ENCODE measurements at places on chromosomes 12 and 14. TPM values are rescaled to one million over a fixed set of nuclear protein-coding genes. Genes with fewer than 3 reads are reported as not detected.

- no peak overlapping the region for H3K4me3 ChIP-seq
- DNase-seq = no peak
- no peak overlapping the region for H3K27ac ChIP-seq
- peaks cover 5% of the 10 kb centered on the region for H3K36me3 ChIP-seq
- H3K27me3 ChIP-seq = no peaks in the 10 kb centered on the region
These were observed 9.5 kb downstream of the FANCM start for GRCh38 chr14:45145214-45145613.

The PMCH gene
- not detected for total RNA-seq

DNA sequence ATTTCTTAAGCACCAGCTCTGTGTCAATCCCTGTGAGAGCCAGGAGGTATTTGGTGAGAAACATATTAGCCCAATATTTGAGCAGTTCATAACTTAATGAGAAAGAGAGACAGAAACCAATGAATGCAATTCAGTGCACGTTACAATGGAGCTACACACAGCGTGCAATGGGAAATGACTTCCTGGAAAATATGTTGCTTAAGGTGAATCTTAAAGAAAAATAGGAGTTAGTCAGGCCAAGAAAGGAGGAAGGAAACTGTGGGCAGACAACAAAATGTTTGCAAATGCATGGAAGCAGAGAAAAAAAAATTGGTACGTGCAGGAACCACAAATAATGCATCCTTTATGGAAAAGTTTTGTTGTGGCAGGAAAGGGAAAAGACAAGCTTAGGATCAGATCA is 481.7 kb downstream of the BCAT1 start:
- H3K27me3 ChIP-seq = no peaks in the 10 kb centered on the region
- no peaks in the 10 kb centered on the region for H3K36me3 ChIP-seq

The CLEC1B gene
- total RNA-seq = not detected

GRCh38 chr12:112528521-112528920 is 109.8 kb downstream of the PTPN11 start:
- H3K4me3 ChIP-seq = no peak overlapping the region
- H3K36me3 ChIP-seq = no peaks in the 10 kb centered on the region
- no peaks in the 10 kb centered on the region for H3K27me3 ChIP-seq

- no peak for DNase-seq
- H3K36me3 ChIP-seq = no peaks in the 10 kb centered on the region
- no peaks in the 10 kb centered on the region for H3K27me3 ChIP-seq
- no peak overlapping the region for H3K27ac ChIP-seq
These were observed 247.0 kb downstream of the EMP1 start for GRCh38 chr12:13443498-13443897.

The SOAT2 gene
- total RNA-seq = not detected

DNA sequence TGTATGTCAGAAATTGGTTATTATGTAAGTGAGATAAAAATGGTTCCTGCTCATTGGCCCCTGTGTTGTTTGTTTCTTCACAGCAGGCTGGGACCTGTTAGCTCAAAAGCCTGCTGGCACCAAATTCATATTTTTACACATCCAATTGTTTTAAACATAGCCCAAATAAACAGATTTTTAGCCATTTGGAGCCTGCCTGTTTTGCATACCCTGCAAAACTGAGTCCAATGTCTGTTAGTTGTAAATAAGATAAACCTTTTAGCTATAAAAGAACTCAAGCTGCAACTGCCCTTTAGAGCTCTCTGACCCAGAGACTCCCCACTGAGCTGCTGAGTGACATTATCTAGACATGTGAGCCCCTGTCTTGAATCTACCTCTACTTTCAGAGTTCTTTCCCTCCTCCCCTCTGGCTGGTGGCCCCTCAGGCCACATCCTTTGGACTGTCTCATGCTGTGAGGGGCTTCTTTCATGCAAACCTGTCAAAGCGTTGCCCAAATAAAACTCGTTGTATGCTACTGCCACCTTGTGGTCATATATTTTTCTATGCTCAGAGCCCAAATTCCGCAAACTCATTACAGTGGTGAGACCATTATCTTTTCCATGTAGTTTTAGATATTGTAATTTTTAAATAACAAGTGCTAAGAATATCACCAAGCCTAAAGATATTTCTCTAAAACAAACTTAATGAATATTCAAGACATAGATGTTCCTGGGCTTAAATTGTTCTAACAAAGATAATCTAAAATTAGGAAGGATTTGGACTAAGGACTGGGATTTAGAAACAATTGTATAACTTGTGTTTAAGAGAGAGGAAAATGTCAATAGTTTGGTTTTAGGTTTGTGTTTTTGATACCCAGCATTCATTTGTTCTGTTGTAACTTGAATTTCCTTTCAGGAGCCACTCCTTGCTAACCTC is 337.9 kb downstream of the AACS start:
- no peaks in the 10 kb centered on the region for H3K36me3 ChIP-seq
- no peaks in the 10 kb centered on the region for H3K4me1 ChIP-seq
- H3K27me3 ChIP-seq = no peaks in the 10 kb centered on the region
- peak; percentile 79 for DNase-seq
- H3K4me3 ChIP-seq = no peak overlapping the region

- H3K4me1 ChIP-seq = peaks cover 9% of the 10 kb centered on the region
- H3K4me3 ChIP-seq = no peak overlapping the region
- no peak for DNase-seq
- no peak overlapping the region for H3K27ac ChIP-seq
These were observed 437.0 kb downstream of the FSCB start for GRCh38 chr14:44070046-44070445.

DNA sequence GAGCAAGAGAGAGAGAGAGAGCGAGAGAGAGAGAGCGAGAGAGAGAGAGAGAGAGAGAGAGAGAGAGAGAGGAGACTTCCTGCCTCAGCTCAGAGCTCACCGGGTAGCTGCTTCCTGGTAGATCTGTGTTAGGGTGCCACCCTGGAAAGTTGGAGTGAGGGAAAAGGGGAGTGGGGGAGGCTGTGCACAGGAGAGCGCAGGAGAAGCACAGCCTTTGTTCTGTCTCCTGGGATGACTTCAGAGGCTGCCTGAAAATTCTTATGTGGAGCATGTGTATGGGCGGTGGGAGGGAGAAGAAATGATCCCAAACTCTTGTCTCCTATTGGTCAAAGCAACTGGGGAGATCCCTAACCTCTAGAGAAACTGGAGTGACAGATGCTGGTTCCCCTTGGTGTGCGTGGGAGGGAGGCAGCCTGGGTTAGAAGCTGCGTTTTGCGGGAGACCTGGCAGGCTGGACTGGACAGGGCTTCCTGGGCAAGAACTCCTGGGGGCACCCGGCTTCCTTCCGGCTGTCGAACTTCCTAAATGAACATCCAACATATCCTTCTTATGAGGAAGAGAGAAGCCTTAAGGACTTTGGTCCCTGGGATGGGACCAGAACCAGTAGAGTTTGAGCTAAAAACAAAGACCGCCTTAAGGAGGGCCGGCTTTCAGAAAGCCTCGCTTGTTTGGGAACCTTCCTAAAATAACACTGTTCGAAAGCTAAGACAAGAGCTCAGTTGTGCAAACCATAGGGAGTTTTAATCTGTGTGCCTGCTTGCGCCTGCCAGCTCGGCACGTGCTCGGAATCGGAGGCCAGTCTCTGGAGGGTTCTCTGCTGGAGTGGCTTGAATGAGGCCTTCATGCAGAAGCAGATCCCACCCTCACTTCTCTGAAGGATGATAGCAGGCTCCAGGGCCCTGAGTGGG is 30.4 kb upstream of the BEGAIN start:
- H3K27me3 ChIP-seq = peaks cover 12% of the 10 kb centered on the region
- no peak for DNase-seq
- H3K36me3 ChIP-seq = no peaks in the 10 kb centered on the region
- H3K27ac ChIP-seq = no peak overlapping the region
- peaks cover 6% of the 10 kb centered on the region for H3K4me1 ChIP-seq
- H3K4me3 ChIP-seq = no peak overlapping the region

The MYF5 gene
- not detected for total RNA-seq

The ASB2 gene
- not detected for total RNA-seq

The DLGAP5 gene
- total RNA-seq = 313 TPM

The OAS2 gene
- 0.12 TPM for total RNA-seq

DNA sequence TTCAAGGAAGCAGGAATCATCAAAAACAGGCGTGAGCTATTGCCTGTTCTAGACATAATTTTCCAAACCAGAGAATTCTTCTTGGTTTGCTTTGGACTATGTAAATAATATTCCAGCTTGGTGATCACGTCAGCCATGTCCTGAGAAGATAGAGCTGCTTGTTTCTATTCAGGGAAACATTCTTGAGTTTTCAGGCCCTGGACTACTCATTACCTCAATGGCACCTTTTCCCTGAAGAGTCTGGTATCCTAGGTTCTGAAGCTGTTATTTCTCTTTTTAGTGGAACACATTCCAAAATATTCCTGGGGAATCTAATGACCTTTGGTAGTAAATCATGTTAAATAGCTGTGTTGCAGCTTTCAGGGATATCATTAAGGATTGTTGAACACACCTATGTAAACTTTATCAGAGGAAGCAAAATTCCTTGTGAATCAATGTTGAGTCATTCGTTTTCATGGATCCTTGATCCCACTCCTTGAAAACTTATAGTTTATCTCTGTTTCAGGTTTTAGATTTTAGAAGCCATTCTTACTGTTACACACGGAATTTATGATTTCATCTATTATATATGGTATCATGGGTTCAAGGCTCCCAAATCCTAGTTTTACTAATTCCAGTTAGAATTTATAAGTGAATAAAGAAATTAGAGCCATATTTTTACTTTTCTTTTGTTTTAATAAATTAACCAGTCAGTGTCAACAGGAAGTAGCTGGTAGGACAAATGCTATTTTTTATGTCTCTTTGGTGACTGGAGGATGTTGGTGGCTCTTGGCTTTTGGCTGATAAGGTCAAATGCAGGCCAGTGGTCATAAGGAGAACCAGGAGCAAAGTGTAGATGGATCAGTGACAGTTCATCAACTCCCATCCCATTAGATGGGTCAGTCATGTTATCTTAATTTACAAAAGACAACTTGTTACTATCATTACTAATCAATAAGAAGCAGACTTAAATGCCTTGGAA is 380.1 kb downstream of the ZFP36L1 start:
- H3K27me3 ChIP-seq = no peaks in the 10 kb centered on the region
- no peak overlapping the region for H3K4me3 ChIP-seq
- peaks cover 32% of the 10 kb centered on the region for H3K4me1 ChIP-seq
- DNase-seq = no peak

The AQP6 gene
- 0.12 TPM for total RNA-seq

- H3K27ac ChIP-seq = no peak within 1 kb of the TSS
- peaks cover 89% of the 10 kb centered on the region for H3K27me3 ChIP-seq
- H3K4me3 ChIP-seq = peak within 1 kb of the TSS; percentile 55
These were observed at the start of gene KCNK13 for GRCh38 chr14:90061685-90062126. KCNK13 (plus strand) TSS chr14:90061994; CDS start chr14:90062206, 212 bp downstream.

- H3K27ac ChIP-seq = no peak overlapping the region
- H3K4me1 ChIP-seq = peaks cover 38% of the 10 kb centered on the region
- no peak overlapping the region for H3K4me3 ChIP-seq
These were observed 157.0 kb upstream of the RMST start for GRCh38 chr12:97305651-97306050.

- no peaks in the 10 kb centered on the region for H3K4me1 ChIP-seq
- no peaks in the 10 kb centered on the region for H3K27me3 ChIP-seq
- DNase-seq = peak; percentile 34
- peaks cover 14% of the 10 kb centered on the region for H3K36me3 ChIP-seq
- H3K4me3 ChIP-seq = no peak overlapping the region
These were observed 19.9 kb downstream of the RPS6KL1 start for GRCh38 chr14:74902941-74903705.

DNA sequence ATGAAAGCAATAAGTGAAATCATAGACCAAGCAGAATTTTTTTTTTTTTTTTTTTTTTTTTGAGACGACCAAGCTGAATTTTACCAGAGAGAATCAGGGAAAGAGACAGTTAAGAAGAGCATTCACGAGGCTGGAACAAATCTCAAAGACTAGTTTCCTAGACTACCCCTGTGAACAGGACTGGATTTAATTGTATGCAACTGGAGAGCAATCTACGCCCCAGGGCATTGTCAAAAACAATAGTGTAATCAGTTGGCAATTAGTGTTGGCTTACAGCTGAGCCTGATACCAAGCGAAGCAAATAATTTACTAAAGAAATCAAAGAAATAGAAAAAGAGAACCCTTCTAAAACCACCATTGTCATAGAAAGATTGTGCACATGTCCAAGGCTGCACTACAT is 232.9 kb upstream of the CPNE8 start:
- no peak overlapping the region for H3K27ac ChIP-seq
- H3K36me3 ChIP-seq = no peaks in the 10 kb centered on the region
- no peaks in the 10 kb centered on the region for H3K27me3 ChIP-seq
- H3K4me3 ChIP-seq = no peak overlapping the region

- H3K4me3 ChIP-seq = no peak overlapping the region
- no peak for DNase-seq
- H3K27ac ChIP-seq = no peak overlapping the region
- H3K36me3 ChIP-seq = no peaks in the 10 kb centered on the region
- H3K4me1 ChIP-seq = peaks cover under 1% of the 10 kb centered on the region
- no peaks in the 10 kb centered on the region for H3K27me3 ChIP-seq
These were observed 22.0 kb upstream of the ULK1 start for GRCh38 chr12:131872154-131873051.

GRCh38 chr14:60514741-60515491 is 6.0 kb downstream of the SIX6 start:
- peaks cover 49% of the 10 kb centered on the region for H3K4me1 ChIP-seq
- no peaks in the 10 kb centered on the region for H3K36me3 ChIP-seq
- peak overlapping the region; percentile 80 for H3K27ac ChIP-seq
- peaks cover 89% of the 10 kb centered on the region for H3K27me3 ChIP-seq
- peak; percentile 97 for DNase-seq

The CLEC4A gene
- 2.0 TPM for total RNA-seq

- H3K4me1 ChIP-seq = no peaks in the 10 kb centered on the region
- no peak overlapping the region for H3K4me3 ChIP-seq
- DNase-seq = no peak
- no peak overlapping the region for H3K27ac ChIP-seq
These were observed 26.4 kb downstream of the ALG10 start for GRCh38 chr12:34048714-34049113.

The DIO2 gene
- 0.03 TPM for total RNA-seq

GRCh38 chr14:100041271-100041670 is 24.0 kb upstream of the EVL start:
- no peak for DNase-seq
- no peak overlapping the region for H3K27ac ChIP-seq
- H3K4me3 ChIP-seq = no peak overlapping the region
- H3K27me3 ChIP-seq = no peaks in the 10 kb centered on the region
- no peaks in the 10 kb centered on the region for H3K36me3 ChIP-seq
- H3K4me1 ChIP-seq = peaks cover 18% of the 10 kb centered on the region

- DNase-seq = no peak
- H3K27me3 ChIP-seq = no peaks in the 10 kb centered on the region
- H3K36me3 ChIP-seq = no peaks in the 10 kb centered on the region
- H3K27ac ChIP-seq = no peak overlapping the region
- H3K4me3 ChIP-seq = no peak overlapping the region
- no peaks in the 10 kb centered on the region for H3K4me1 ChIP-seq
These were observed 18.6 kb downstream of the MYRFL start for GRCh38 chr12:69843608-69844007.

All from neural progenitor cell (in vitro differentiated cells).